ENCODE measurements at places on chromosomes 6 and 20.

- DNase-seq, result no peak
Measured at GRCh38 chr6:166558156-166559005, 28.1 kb downstream of the RAMACL start.

GRCh38 chr6:106533054-106533453, 96.2 kb downstream of the RTN4IP1 start:
- DNase-seq, result no peak

GRCh38 chr20:44993343-44993742, 27.0 kb downstream of the STK4 start:
- DNase-seq, result no peak

GRCh38 chr20:8967641-8968245, 101.1 kb upstream of the PLCB4 start:
- no peak for DNase-seq

DNA sequence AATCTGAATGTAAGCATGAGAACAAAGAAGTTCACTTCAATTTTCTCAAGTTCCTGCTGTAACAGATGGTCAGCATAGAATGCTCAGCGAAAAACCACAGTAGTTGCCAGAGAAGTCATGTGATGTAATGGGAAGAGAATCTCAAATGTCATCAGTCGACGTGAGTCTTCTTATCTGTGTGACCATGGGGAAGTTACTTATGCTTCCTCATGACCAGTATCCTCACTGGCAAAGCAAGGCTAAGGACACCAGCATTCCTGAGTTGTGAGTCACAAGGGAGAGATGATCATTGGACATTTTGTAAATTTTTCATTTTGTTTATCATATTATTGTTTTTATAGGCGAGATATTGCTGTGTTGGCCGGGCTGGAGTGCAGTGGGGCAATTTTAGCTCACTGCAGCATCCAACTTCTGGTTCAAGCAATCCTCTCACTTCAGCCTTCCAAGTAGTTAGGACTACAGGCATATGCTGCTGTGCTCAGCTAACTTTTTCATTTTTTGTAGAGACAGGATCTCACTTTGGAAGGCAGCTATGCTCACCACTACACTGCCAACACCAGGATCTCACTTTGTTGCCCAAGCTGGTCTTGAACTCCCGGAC, 21.9 kb downstream of the SGK1 start:
- peak; percentile 48 for DNase-seq

DNA sequence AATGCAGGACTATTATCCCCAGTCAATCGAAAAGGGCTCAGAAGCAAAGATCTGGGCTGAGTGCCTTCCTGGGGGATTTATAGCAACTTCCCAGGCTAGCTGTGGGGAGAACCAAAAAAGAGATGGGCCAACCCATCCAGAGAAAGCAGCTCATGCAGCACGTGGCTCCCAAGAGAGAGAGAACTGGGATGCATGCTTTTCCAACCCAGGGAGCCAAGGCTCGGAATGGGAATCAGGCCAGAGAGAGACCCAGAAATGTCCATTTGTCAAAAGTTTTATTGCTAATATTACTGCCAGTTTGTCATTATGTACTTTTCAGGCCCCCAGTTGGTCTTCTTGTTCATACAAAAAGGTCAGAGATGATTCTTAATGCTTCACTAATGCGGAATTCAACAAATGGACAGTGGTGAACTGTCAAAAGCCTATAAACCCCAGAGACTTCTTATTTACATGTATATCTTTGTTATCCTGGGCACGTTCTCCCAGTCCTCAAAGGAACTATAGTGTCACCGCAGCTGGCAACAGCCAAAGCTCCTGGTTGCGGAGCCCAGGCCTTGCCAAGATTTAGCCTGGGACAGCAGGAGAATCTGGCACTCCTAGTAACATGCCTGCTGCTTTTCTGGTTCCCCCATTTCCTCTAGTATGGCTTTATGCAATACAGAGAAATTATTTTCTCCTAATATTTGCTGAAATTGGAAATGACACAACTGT, 139.1 kb upstream of the POU3F2 start:
- no peak for DNase-seq

- no peak for DNase-seq
Measured at GRCh38 chr6:73248192-73248903, 14.6 kb downstream of the KHDC1 start.

GRCh38 chr6:33312361-33313104, 1.3 kb downstream of the TAPBP start:
- DNase-seq, result peak; percentile 74

DNA sequence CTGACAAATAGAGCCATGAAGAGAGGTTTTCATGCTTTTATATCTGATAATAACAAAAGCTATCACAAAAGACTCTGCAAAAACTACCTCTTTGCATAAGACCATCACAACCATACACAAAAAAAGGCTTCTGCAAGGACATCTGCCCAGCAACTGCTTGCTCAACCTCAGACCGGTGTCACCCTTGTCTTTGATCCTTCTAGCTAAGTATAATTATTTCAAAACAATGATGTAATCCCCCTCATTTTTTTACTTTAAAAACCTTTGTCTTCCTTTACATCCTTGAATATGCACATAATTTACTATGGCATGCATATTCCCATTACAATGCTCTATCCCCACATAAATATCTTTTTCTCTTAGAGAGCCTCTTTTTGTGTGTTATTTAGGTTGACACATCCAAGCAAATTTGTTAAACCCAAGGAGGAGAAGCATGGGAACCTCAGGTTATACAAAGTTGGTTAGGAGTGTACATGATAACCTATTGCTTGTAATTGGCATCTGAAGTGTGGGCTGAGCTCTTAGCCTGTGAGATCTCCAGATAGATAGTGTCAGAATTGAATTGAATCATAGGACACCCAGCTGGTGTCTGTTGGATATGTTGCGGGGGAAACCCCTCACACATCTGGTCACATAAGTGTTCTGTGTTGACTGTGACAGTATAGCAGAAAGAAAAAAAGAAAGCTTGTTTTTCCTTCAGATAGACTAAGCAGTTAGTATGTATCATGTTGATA, 20.7 kb upstream of the CGA start:
- DNase-seq, result no peak

- DNase-seq, result peak; percentile 50
Measured at GRCh38 chr6:96450082-96450769, 71.4 kb upstream of the UFL1 start.

GRCh38 chr6:114135363-114135971, 164.5 kb upstream of the HDAC2 start:
- DNase-seq, result no peak

DNA sequence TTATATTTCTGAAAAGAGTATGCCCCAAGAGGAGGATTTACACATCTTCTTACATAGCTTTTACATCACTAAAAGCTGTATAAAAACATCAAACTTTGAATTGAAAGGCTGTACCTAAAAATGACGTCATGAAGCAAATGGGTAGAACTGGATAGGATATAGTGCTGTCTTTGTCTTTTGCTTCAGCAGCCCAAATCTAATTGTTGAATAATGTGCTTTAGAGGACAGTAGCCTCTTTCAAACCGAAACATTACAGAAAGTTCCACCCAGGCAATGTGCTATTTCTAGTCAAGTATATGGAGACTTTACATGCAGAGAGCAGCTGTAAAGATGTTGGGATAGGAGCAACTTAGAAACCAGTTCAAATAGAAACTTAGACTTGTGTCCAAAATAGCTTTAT, 51.9 kb downstream of the ADGRG6 start:
- no peak for DNase-seq

DNA sequence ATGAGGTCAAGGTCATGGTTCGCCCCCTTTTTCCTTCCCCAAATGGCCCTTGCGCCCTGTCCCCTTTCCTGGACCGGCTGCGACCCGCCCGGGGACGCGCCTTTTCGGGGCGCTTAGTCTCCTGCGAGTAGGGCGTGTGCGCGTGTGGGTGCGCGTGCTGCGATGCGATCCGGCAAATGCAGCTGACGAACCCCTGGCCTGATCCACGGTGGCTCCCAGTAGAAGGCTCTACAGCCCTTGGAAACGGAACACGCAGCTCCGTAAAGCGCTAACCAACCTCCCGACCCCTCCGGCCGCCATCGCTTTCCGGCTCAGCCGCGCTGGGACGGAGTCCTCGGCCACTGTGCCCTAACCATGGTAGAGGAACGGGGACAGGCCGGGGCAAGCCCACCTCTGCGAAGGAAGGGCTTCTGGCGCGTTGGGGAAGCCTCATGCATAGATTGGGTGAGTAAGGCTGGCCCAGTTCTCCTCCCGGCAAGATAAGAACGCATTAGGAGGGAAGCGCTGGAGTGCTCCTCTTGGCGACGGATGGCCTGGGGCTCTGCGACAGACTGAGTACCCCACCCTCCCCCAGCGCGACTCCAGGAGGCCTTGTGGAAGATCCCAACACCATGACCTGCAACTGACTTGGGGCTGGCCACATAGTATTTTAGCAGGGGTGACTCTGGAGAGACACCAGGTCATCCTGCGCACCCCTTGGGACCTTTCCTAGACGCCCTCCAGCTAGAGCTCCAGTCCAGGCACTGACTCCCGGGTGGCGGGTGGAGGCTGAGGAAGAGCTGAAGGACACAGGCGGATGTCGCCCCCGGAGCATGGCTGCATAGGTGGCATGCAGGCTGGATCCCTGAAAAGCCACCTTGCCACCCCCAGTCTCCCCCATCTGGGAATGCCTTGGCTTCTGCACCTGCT, 1.1 kb upstream of the SLC4A11 start:
- DNase-seq, result peak; percentile 26

DNA sequence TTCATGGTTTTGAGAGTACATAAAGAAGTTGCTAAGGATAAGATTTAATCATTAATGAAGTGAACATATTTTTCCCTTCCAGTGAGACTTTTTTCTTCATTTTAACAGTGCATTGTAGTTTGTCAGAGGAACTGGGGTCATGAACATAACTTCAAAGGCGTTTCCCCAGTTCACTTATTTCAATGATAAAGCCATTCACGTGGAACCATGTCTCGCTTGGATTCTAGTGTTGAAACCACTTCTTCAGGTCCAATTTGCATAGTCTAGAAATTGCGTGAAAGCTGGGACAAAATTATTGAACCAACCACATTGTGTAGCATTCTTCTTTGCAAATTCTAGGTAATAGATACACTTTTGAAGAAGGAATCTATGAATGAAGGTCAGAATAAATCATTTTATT, 197.0 kb downstream of the CLIC5 start:
- DNase-seq, result no peak

DNA sequence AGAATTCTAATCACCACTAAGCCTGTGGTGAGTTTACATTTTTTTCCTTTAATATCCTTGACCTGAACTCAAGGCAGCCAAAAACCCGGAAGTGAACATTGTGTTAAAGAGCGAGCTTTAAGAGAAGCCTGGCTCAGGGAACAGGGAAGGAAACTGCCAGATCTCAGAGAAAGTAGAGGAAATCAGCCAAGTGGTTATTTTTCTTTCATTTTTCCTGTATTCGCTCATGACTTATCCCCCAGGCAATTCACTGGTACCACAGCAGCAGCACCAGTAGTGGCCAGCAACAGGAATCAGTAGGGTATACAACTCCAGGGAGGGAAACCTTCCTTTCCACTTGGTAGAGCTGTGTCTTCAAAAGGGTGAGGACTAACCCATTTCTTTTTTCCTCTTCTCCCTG, 89.6 kb upstream of the HMGCLL1 start:
- DNase-seq, result peak; percentile 36

GRCh38 chr6:24517659-24518543, 23.1 kb downstream of the ALDH5A1 start:
- DNase-seq, result no peak

- DNase-seq, result no peak
Measured at GRCh38 chr20:24730750-24731149, 218.3 kb upstream of the CST7 start.

DNA sequence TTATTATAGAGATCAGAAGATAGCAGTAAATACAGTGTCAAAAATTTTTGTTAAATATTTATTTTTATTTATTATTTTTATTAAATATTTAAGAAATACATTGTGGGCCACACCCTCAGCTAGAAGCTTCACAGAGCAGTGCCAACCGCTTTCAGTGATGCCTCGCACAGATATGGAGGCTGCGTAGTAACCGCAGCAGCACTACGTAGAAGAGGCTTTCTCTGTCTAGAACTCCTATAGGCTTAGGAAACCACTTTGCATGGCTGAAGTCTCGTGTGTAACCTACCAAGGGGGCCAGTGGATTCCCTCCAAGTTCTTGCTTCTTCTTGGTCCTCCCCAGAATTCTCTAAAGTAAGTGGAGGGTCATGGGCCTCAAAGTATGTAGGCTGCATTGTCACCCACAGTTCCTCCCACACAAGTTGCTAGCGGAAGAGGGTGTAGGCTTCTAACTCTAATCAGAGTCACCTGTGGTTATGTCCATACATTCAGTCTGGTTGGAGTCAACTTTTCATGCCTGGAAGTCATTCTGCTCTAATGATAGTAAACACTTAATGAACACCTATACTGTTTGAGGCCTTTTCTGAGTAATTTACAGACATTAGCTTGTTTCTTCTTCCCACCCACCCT, 285.6 kb downstream of the CDKAL1 start:
- DNase-seq, result no peak

DNA sequence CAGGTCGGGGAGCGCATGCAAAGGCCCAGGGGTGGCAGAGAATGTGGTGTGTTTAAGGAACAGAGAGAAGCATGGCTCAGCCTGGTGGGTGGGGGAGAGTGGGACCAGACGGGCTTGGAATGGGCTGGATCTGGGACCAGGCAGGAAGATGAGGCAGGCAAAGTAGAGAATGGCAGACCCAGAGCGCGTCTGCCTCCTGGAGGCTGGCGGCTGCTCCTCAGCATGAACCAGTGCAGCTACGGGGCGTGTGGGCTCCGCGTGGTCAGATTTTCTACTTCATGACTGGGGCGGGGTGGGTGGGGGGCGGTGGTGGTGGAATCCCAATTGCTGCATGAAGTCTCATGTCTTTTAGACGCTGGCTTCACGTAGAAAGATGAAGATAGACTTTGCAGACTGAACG, 135.6 kb downstream of the TFAP2C start:
- DNase-seq, result no peak

DNA sequence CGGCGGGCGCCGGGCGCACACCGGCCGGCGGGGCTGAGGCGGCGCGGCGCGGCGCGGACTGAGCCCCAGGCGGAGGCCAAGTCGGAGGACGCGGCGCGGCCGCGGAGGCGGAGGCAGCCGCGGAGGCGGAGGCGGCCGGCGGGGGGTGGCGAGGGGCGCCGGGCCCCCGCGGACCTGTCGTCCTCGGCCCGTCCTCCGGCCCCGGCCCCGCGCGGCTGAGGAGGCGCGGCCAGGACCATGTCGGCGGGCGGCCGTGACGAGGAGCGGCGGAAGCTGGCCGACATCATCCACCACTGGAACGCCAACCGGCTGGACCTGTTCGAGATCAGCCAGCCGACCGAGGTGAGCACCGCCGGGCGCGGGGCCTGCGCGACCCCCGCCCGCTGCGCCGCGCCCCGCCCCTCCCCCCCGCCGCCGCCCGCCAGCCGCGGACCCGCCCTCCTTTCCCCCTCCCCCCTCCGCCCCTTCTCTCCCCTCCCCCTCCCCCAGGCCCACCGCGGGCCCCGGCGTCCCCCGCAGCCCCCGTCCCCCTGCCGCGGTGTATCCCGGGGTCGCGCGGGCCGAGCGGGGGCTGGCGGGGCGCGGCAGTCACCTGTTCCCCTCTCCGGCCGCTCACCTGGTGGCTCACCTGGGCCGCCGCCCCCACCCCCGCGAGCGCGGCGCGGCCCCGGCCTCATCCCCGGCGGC, at the start of gene AFDN:
Gene AFDN, plus strand, starts transcription at position 16 of the 687 bp plus-strand sequence. Its CDS starts 222 bp downstream, at position 238.
- DNase-seq, result peak; percentile 47

All from femur (tissue), 1 donor.